ENCODE measurements at places on chromosomes 13 and 19. TPM values are rescaled to one million over a fixed set of nuclear protein-coding genes. Genes with fewer than 3 reads are reported as not detected.

DNA sequence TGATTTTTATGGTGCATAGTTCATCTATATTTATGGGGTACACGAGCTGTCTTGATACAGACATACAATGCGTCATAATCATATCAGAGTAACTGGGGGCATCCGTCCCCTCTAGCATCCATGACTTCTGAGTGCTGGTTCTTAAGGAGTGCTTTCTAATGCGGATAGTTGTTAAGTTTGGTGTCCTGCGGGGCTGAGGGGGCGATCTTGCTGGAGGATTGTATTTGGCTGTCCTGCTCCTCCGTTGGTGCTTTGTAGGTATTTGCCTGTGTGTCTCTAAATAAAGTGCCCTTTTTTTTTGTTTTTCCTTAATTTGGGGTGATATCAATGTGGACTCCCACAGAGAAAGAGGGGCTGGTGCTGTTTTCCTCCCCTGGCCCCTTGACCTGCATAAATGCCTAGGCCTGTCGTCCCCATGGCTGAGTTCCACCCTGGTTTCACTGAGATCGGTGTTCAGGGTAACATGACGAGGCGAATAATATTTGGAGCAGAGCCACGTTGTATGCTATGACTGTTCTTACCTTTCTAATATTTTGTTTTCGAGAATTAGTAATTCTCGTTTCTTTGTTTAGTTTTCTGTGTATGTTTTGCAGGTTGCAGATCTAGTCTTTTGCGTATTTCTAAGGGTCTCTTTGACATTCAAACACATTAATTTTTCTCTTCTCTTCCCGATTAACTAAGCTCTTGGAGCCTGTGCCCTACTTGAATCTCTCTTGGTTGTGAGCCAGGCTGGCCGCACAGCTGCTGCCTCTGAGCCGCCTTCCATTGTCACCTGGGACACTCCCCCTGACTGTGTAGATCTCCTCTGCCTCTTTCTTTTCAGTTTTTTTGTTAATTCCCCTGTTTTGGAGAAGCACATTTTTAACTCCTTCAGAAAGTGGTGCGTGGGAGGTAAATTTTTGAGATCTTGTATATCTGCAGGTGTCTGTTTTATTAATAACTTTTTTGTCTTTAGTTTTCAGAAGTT lies 100.3 kb downstream of the ARHGEF7 start:
- no peak overlapping the region for H3K27ac ChIP-seq
- no peaks in the 10 kb centered on the region for H3K36me3 ChIP-seq
- no peaks in the 10 kb centered on the region for H3K27me3 ChIP-seq
- peaks cover 84% of the 10 kb centered on the region for H3K4me1 ChIP-seq
- no peak overlapping the region for H3K4me3 ChIP-seq

DNA sequence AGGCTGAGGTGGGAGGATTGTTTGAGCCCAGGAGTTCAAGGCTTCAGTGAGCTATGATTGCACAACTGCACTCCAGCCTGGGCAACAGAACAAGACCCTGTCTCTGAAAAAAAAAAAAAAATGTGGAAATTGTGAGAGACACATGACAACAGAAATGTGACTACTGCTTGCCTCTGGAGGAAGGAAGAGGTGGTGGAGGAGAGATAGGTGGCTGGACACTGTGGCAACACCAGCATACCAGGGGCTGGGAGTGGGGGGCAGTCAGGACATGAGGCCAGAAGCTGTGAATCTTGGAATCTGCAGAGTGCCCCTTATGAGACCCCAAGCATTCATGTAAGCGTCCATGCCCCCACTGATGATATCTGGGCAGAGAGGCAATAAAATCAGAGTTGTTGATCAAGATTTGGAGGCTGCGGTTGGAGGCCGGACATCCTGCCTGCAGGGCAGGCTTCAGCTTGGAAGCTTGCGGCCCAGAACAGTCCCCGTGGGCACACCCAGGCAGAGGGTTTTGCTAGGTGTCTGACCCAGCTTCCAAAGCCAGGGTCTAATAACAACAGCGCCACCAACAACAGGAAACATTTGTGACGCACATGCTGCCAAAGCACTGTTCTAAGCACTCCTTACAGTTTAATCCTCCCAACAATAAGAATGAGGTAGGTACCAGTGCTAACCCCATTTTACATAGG lies 16.9 kb downstream of the FAM187B start:
- H3K27ac ChIP-seq, result peak overlapping the region; percentile 51
- peaks cover 31% of the 10 kb centered on the region for H3K4me1 ChIP-seq
- H3K27me3 ChIP-seq, result no peaks in the 10 kb centered on the region
- no peak overlapping the region for H3K4me3 ChIP-seq
- DNase-seq, result peak; percentile 78
- H3K36me3 ChIP-seq, result no peaks in the 10 kb centered on the region

DNA sequence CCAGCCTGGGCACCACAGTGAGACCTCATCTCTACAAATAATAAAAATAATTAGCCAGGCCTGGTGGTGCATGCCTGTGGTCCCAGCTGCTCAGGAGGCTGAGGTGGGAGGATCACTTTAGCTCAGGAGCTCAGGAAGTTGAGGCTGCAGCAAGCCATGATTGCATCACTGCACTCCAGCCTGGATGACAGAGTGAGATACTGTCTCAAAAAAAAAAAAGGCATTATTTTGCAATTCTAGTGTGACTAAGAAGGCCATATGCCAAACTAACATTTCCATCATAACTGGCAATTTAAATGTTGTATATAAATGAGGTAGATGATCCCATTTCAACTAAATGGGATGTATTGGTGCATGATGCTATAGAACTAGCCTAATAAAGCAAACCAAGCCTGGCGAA lies 632.8 kb upstream of the KLF12 start:
- no peak for DNase-seq
- H3K27me3 ChIP-seq, result no peaks in the 10 kb centered on the region
- H3K4me1 ChIP-seq, result no peaks in the 10 kb centered on the region
- no peaks in the 10 kb centered on the region for H3K36me3 ChIP-seq
- H3K27ac ChIP-seq, result no peak overlapping the region

SIPA1L3 gene
- 10.7 TPM for total RNA-seq

SHD gene
- total RNA-seq, result 24.6 TPM

Data from right atrium auricular region (tissue), 2 donors.